AG04449 (cell line): ENCODE measurements at places on chromosomes 3 and 15.

- no peak for DNase-seq
Observed at GRCh38 chr3:186965141-186965879, 35.0 kb downstream of the ST6GAL1 start.

DNA sequence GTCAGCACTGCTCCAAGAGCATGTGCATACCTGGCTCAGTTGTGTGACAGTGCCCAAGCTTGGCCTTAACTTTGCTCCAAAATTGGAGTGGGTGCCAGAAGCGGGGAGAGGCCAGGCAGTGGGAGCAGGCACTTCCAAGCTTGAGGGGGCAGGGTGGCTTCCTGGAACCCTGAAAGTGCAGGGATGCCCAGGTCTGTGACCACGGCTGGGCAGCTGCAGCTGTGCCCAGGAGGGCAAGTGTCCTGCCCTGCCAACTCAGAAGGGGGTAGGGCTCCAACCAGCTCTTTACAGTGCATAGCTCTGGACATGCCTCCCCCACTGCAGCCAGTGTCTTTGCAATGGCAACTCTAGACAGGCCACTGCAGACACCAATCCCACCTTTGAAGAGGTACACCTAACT lies 478.6 kb downstream of the OTOL1 start:
- no peak for DNase-seq

GRCh38 chr3:31142139-31142538 lies 247.7 kb upstream of the GADL1 start:
- DNase-seq = no peak

GRCh38 chr3:190180268-190180667 lies 59.6 kb upstream of the P3H2 start:
- DNase-seq = no peak

DNA sequence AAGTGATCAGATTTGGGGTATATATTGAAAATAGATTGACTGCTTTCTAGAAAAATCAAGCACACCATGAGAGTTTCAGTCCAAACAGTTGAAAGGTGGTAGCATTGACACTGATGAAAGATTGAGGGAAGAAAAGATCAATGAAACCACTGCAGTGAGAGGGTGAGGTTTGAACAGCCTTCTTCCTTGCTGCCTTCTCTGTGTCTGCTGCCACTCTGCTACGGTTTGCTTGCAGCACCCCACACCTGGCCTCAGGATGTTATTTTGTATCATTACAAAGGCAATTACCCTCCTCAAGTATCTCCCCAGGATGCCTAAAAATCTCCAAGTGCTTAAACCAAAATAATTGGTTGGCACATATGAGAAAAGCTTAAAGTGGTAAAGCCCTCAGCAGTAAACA lies 683.6 kb upstream of the ARPP21 start:
- DNase-seq = no peak

GRCh38 chr3:72185549-72186399 lies 400.8 kb upstream of the PROK2 start:
- DNase-seq = peak; percentile 53

GRCh38 chr15:80173022-80173759 lies 20.4 kb downstream of the FAH start:
- DNase-seq = no peak

DNA sequence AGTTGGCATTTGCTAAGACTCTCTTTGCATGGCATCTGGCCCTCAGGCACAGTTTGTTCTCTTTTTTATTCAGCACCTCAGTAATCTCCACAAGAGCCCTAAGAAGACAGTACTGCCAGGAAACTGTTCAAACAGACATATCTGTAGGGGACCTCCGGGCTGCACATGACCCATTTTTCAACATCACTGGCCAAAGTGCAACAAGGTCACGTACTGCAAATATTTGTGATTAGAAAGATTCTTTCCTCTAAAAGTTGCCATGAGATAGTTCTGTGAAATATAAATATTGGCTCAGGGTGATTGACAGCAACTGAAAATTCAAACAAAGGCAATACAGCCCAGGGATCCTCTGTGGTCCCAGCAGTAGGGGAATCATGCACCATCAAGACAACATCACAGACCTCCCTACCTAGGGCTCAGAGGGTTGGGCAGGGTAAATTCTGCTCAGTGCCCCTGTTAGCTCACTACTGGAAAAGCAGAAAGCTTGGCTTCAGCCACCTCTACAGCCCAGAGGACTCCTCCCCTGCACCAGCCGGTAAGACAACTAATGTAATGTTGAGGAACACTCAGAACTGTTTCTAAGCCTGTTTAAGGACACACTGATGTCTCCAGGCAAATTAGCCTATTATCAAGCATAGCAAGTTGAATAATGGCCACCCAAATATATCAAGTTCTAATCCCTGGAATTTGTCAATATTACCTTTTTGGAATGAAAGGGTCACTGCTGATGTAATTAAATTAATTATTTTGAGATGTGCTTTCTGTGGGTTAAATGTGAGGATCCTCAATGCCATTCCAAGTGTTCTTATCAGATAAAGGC lies 117.4 kb upstream of the LPP start:
- DNase-seq = no peak

DNA sequence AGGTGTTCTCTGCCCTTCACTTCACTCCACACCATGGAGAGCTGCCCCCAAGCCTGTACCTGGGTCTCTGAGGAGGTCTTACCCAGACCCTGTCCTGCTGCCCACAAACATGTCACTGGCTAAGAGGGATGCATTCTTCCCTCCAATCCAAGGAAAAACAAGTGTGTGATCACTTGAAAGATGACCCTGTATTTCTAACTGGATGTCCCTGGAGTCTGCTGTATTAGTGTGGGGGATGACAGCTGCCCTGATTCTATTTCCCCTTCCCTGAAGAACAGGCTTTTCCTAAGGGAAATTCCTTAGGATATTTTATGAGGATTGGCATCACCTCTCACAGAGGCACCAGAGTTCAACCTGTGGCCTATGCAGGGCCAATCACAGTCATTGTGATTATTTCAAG lies 55.0 kb upstream of the GATA2 start:
- DNase-seq = no peak

DNA sequence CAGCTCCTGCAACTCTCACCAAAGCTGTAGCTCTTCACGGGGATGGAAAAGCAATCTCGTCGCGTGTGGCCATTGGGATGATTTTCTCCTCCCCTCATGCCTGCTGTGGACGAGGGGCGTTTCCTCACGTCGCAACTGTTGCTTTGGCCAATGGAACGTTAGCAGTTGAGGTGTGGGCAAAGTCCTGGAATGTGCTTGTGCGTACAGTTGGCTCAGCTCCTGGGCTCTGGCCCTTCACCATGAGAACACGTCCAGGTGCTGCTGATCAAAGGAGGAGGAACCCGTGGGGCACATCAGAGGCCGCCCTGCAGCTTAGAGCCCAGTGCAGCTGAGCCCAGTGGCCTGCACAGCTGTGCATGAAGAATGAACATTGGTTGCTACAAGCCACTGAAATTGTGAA lies 186.1 kb downstream of the TJP1 start:
- no peak for DNase-seq

- no peak for DNase-seq
Observed at GRCh38 chr15:32884146-32884545, 166.3 kb downstream of the GREM1 start.

GRCh38 chr3:177126015-177126773 lies 71.1 kb downstream of the TBL1XR1 start:
- DNase-seq = peak; percentile 81

DNA sequence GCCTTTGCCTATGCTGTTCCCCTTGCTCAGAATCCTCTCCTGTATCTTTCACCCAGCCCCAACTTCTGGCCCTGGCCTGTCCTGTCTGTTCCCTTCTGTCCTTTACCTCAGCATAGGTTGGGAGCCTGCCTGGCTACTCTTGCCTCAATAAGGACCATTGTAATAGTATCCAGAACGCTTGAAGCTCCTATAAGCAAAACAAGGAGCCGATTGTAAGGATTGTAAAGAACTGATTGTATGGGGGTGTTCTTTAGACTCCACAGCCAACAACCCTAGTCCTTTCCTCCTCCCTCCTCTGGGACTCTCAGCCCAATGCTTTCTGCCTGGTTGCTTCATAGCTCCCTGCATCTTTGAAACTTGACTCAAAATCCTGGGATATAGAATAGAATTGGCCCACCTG lies 18.7 kb upstream of the RAD54L2 start:
- no peak for DNase-seq

- DNase-seq = no peak
Observed at GRCh38 chr3:123154020-123154985, 47.4 kb upstream of the SEC22A start.

- DNase-seq = no peak
Observed at GRCh38 chr15:70093070-70093469, 4.6 kb downstream of the TLE3 start.

DNA sequence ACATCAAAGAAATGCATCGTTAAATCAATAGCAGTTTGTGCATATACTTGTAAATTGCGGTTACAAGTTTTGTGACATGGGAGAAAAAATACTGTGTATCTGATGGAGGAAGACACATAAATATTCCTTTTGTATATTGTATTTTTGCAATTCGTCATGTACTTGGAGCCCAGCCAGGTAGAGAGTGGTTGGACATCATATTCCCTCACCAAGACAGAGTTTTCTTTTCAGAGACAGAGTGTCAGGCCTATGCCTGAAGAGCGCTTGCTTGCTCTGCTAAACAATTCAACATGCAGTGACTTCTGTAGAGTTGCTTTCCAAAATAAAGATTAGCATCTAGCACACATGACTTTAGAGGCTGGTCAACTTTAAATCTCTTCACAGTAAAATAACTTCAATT lies 24.8 kb upstream of the MEIS2 start:
- DNase-seq = no peak

GRCh38 chr3:52216585-52217408 lies 8.6 kb downstream of the TLR9 start:
- DNase-seq = no peak

DNA sequence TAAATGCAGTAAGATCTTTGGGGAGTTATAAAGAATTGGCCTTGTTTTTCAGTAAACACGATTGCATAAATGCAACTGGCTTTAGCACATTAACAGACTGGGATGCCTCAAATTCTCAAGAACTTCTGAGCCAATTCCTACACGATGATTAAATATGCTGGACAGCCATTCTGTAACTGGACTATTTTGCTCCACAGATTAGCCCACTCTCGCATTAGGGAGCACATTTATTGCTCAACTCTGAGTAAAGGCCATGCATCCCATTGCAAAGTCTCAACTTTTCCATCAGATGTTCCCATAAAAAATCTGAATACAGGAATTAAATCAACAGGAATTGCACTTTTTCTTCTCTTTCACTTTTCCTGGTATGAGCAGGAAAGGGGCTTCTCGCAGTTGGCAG lies 66.7 kb upstream of the PRICKLE2 start:
- DNase-seq = peak; percentile 59

DNA sequence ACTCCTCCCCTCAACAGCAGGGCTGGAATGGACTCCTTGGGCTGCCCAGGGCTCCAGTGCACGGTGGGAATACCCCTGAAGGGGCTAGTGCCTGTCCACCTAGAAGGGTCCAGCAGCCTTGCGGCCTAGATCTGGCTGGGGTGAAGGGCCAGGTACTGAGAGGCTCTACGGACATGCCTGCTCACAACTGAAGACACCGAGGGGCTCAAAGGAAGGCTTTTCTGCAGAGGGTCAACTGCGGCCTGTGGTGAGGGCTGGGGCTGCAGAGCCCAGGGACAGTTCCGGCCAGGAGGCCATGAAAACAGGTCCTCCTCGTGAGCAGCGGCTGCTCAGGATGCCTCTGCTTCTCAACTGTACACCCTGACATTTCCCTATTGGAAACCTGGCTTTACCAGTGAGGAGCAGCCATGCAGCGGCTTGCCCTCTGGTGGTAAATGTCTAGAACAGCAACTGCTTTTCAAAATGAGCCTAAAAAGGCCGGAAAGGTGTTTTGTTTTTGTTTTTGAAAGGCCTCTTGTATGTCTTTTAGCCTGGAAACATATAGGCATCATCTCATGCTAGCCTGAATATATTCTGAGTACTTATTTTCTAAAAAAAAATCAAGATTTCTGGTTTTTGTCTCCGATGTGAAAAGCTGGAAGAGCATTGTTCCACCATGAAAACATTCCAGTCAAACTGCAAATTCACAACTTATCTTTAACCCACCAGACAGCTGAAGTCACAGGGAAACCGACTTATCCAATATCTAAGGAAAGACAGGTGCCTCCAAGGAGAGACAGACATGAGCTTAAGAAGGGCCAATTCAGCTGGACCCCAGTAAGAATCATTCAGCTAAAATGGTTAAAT lies 163.4 kb downstream of the KLF13 start:
- no peak for DNase-seq

- DNase-seq = no peak
Observed at GRCh38 chr3:124144035-124144814, 152.3 kb upstream of the ROPN1 start.

GRCh38 chr3:148866261-148866660 lies 1.2 kb downstream of the CPA3 start:
- peak; percentile 65 for DNase-seq

DNA sequence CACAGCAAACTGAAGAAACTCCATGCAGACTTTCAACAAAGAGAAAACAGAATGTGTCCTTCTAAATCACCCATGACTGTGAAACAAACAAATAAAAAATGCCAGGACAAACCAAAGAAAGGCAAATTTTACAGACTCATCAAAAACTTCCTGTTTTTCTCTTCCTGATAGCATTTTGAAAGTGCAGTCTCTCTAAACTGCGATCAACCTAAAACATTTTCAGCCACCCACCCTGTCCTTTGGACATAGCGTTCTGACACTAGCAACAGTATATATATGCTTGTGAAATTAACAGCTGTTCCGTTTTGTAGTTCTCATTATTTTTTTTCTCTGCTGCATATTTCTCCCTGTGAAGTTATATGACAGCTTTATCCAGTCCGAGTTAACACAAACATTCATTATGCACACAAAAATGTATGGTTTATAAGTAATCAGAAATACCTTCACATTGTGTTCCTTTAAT lies 151.7 kb downstream of the FBN1 start:
- no peak for DNase-seq

DNA sequence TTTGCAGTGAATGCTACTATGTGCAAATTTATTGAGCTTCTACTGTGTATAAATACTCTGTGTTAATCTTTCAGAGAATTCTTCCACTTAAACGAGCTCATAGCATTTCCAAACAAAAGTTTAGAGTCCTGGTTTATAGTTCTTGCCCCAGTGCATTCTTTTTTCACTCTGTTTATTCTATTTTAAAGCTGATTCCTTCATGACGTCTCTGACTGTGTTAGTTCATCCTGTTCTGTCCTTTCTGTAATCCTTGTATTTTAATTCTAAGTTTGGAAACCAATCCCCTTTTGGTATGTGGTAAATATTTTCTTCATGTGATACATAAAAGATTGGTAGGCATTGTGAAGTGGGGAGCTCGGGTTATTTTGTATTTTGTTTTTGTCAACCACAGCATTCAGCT lies 18.7 kb downstream of the P2RY14 start:
- no peak for DNase-seq

- DNase-seq = peak; percentile 19
Observed at GRCh38 chr3:132255041-132255745, 62.0 kb upstream of the ACP3 start.

DNA sequence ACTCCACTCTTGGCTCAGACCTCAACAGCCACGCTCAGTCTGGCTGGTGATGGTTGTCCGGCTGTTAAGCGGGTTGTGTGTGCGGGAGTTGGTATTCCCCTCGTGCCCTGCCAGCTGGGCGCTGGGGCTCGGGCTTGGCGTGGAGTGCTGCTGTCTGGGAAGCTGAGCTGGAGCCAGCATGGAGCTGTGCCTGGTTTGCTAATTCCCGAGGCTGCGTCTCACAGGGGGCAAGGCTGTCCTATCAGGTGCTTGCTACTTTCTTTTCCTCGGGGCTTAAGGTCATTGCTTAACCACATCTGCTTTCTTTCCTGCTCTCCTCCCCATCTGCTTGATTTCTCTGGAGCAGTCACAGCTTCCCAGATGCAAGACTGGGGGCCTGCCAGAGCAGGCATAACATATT lies 29.9 kb downstream of the PDIA5 start:
- no peak for DNase-seq
